ENCODE measurements at places on chromosomes 13 and 19.

DNA sequence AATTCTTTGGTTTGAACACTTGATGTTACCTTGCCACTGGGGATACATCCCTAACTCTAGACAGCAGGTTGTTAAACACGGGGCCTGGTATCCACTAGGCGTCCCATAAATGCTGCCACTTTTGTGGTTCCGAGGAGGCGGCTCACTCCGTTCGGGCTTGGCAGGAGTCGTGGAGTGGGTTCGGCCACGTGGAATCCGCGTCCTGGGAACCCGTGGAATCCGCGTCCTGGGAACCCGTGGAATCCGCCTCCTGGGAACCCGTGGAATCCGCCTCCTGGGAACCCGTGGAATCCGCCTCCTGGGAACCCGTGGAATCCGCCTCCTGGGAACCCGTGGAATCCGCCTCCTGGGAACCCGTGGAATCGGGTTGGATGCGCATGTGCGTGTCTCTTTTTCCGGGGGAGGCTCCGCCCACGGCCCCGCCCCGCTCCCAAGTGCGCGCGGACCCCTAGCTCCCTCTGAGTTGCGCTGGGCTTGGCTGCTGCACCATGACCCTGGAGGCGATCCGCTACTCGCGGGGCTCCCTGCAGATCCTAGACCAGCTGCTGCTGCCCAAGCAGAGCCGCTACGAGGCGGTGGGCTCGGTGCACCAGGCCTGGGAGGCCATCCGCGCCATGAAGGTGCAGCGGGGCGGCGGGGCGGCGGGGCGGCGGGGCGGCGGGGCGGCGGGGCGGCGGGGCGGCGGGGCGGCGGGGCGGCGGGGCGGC lies at the start of gene MRI1:
Gene MRI1 (plus strand): TSS at position 422 of the 707 bp plus-strand sequence. CDS start 67 bp downstream, at position 489.
- peak; percentile 90 for ATAC-seq

- no peak for ATAC-seq
Observed at GRCh38 chr13:40208517-40208916, 457.9 kb downstream of the FOXO1 start.

DNA sequence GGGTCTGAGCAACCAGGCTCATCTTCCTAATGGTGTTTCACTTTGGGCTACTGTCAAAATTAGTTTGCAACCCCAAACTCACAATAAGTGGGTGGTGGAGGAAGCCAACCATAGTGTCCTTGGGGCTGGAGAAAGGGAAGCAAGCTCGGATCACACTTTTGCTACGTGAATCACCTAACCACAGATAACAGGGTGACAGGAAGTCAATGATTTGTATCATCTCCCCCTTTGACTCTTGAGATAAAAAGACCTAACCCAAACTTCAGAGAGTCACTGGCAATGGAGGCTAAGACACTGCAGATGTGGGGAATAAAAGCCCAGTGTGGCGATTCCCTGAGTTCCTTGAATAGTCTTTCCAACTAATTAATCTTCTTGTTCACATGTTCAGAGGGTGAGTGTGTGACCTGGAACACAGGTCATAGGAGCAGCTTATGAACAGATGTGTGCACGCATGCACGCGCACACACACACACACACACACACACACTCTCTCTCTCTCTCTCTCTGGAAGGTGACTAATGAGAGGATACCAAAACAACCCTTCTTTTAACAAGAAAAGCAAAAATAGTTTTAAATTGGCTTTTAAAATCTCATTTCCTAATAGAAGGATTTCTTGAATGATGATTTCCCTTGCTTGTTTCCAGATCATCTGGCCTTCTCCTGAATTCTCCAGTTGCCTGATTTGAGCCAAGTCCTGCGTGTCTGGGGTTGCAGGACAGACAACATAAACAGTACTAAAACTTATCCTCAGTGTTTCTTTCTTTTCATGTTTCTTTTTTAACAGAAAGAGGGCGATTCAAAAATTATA lies 21.2 kb upstream of the DOCK9 start:
- peak; percentile 48 for ATAC-seq

DNA sequence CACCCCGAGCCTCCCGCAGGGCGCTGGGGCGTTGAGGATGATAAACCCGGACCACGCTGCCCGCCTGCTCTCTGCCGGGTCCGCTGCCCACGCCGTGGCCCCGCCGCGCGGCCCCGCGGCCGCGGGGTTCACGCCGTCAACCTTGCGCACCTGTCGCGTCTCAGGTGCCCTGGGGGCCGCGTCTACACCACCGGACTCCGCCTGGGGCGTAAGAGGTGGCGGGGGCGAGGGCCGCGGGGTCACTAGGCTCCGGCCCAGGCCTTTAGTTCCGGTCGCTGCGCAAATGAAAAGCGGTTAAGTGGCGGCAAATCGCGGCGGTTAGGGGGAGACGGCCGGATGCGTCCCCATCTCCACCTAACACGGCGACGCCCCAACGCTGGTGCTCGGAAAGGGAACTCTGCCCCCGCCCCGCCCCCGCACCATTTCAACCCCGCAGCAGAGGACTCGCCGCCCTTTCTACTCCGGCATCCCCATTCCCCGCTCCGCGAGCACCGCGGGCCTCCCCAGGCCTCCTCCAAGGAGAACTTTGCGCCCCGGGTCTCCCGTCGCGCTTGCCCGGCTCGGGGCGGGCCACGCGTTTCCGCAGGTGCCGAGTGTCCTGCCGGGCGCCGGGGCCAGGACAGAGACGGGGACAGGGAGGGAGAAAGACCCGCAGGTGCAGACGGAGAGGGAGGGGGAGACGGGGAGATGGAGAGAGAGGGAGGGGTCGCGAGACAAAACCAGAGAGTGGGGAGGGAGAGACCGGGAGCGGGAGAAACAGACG lies 4.3 kb downstream of the ONECUT3 start:
- no peak for ATAC-seq

DNA sequence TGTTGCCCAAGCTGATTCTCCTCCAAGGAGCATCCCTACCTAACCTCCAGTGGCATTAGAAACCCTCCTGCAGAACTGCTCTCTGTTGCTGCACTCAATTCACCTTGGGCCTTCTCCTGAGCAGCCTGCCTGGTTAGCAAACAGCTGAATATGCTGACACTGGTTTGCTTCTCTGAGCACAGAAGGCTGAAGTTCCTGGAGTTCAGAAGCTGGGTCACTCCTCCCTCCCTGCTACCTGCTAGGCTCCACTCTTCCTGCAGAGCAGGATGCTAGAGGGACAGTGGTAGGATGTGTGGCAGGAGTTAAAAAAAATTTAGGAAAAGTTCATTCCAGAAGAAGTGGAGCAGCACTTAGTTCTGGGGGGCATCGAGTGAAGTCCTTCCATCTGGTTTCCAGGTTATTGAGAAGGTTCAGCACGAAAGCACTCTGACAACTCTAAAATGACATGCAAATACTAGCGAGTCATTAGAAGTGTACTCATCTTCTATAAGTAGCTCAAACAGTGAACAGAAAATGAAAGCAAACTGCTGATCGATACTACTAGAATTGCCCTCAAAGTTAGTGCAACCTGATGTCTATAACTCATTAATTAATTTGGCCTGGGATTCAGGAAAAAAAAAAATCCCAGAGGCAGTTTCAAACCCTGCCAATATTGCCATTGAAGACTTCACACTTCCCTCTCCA lies 293.7 kb downstream of the POU4F1 start:
- ATAC-seq, result no peak

GRCh38 chr19:1259206-1259875 lies 9.8 kb upstream of the CIRBP start:
- peak; percentile 30 for ATAC-seq

DNA sequence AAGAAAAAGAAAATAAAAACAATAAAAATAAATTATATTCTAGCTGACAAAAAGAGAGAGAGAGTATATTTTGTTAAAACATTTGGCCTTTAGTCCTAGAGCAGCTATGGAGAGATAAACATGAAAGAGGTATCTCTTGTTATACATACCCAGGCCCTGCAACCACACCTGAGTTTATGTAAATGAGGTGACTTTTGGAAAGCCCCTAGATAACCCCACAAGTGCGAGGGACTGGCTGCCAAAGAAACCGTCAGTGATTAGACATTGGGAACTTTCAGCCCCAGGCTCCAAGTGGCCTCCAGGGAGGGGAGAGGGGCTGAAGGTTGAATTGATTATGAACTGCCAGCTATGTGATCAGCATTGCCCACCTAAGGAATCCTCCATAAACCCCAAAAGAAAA lies 2.1 kb upstream of the NLRP7 start:
- no peak for ATAC-seq

GRCh38 chr13:50074843-50075242 lies 59.6 kb downstream of the KCNRG start:
- ATAC-seq, result no peak
